GM23248 (cell line): ENCODE measurements at places on chromosomes 12 and 14. TPM values are rescaled to one million over a fixed set of nuclear protein-coding genes. Genes with fewer than 3 reads are reported as not detected.

- no peak for DNase-seq
Observed at GRCh38 chr12:44626883-44627282, 249.2 kb downstream of the NELL2 start.

The SPTB gene
- 0.11 and 0.51 TPM in 2 replicates for total RNA-seq

The CATSPERB gene
- 0.11 TPM in 1 of 2 replicates, not detected in the other for total RNA-seq

The CIROP gene
- not detected in 2 replicates for total RNA-seq

- DNase-seq = no peak
Observed at GRCh38 chr12:30021051-30021833, 237.5 kb upstream of the TMTC1 start.

The SERPINA1 gene
- 0.65 TPM in 1 of 2 replicates, not detected in the other for total RNA-seq

- no peak for DNase-seq
Observed at GRCh38 chr14:99517643-99518381, 36.6 kb downstream of the CCNK start.

The FOXG1 gene
- total RNA-seq = not detected in 2 replicates

- DNase-seq = peak; percentile 9
Observed at GRCh38 chr12:87320724-87321123, 708.5 kb downstream of the C12orf50 start.

DNA sequence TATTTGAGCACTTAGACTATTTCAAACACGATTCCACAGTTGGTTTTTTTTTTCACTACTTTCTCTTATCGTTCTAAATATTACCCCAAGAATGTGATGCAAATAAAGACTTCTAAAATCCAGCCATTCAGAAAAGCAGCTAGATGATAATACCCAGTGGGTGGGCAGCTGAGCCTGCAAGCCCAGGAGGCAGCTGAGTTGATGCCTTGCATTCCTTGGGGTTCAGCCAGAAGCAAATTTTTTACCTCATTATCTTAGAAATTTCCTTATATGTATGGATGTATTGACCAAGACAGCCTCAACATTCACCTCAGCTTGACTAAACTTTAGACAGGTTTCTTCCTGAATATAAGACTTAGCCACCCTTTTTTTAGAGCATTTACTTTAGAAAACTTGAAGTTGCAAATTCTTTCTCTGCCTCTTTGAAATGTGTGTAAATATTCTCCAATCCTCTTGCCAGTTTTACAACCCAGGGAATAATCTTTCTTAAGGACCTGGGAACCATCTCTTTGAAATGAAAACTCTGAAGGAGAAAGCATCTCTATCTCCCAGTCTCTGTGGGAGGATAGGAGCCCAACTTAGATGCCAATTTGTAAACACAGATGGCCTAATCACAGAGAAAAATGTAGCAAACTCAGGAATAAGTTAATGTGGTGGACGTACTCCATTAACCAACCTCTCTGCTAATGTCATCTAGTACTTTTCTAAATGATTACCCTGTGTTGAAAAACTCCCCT, 52.2 kb upstream of the ANP32D start:
- no peak for DNase-seq
